ENCODE measurements at places on chromosomes 3 and 15. TPM values are rescaled to one million over a fixed set of nuclear protein-coding genes. Genes with fewer than 3 reads are reported as not detected.

GRCh38 chr15:49235446-49236124 lies 65.5 kb downstream of the GALK2 start:
- peak; percentile 78 for DNase-seq

DNA sequence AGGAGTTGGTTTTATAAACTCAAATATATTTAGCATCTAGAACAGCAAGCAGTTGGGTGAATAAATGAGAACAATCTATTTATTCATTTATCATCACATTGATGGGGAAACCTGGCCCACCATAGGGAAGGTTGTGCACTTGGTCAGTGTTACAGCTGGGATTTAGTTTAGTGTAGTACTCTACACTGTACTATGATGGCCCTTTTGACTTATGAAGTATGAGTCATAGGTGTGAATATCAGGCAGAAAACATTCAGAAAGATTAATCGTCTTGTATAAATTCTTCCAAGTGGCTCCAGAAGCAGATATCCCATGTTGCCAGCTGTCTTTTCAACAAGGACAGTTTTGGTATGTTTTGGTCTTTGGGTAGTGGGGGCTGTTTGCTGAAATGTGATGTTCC lies 38.0 kb downstream of the BBS4 start:
- DNase-seq = no peak

MYNN gene
- 17.4 TPM for polyA plus RNA-seq

DNA sequence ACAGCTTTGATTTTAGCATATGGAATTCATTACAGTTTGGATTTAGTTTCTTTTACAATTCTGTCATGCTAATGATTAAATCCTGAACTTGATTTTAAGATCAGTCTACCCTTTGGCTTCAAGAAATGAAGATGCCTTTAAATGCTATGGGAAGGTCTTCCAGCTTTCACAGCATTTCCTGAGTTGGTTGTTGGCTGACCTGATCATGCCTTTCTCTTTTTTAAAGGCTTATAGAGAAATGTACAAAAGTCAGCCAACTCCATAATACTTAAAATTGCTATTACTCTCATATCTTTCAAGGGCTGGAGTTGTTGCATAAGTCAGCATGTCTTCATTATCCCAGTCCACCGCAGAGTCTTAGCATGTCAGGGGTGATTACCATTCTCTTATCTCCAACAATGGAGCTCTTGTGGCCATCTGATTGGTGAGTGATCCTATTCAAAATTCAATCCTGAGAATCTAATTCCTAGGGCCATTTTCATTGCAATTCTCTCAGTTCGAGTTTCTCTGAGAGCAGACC lies 123.8 kb downstream of the GMNC start:
- no peak for DNase-seq

GRCh38 chr3:105759442-105760078 lies 109.3 kb downstream of the CBLB start:
- no peak for DNase-seq

DNA sequence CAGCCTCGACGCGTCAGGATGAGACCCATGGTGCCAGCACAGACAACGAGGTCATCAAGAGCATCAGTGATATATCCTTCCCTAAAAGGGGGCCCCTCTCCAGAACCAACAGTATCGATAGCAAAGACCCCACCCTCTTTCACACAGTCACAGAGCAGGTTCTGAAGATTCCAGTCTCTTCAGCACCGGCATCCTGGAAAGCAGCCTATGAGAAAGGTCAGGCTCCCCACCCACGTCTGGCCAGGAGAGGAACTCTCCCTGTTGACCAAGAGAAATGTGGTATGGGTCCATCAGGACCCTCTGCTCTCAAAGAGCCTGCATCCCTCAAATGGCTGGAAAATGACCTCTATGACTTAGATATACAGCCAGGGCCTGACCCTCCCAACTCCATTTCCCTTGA lies 11.6 kb downstream of the ANKRD34C start:
- no peak for DNase-seq

DNA sequence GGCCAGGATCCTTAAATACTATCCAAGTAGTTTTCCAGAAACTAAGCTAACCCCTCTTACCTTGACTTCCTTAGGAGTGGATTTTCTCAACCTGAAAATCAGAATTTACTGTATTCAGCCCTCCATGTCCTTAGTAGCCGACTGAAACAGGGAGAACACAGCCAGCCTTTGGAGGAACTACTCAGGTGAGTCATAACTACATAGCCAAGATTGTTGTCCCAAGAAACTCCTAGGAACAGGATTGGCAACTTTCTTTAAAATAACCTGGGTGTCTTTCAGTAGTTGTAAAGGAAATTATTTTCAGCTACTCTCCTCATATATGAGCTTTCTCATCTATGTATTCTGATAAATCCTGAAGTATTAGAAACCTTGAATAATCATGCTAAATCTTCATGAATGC lies 22.3 kb downstream of the FANCD2OS start:
- DNase-seq = no peak

Data from hindlimb muscle (tissue), 1 donor.